ENCODE measurements at places on chromosomes 5 and 9.

GRCh38 chr9:127488946-127489345, 37.6 kb downstream of the LRSAM1 start:
- DNase-seq, result no peak

GRCh38 chr5:135182675-135183074, 148.6 kb upstream of the PITX1 start:
- no peak for DNase-seq

DNA sequence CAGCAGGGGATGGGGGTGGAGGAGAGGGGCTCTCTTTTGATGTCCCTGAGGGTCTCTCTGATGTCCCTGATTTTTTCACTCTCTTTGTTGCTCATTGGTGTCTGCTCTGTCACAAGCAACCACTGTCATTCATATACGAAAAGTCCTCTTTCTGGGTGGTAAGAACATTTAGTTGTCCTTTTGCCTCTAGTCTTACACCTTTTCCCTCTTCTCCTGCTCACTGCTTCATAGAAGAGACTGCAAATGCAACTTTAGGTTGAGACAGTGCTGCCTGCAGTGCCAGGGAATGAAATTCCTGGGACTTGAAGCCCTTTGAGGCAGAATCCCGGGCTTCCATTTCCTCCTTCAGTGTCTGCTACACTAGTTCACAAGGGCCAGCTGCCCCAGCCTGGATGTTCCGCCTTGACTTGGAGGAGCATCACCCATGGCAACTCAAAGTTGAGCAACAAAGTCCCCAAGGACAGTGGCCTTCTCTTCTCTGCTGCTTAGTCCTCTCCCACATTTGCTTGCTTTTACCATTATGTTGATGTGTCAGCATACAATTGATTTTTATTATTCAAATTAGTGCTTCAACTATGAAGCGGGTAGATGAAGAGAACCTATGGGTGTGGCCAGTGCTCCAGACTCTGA, 94.7 kb upstream of the RUSC2 start:
- no peak for DNase-seq

DNA sequence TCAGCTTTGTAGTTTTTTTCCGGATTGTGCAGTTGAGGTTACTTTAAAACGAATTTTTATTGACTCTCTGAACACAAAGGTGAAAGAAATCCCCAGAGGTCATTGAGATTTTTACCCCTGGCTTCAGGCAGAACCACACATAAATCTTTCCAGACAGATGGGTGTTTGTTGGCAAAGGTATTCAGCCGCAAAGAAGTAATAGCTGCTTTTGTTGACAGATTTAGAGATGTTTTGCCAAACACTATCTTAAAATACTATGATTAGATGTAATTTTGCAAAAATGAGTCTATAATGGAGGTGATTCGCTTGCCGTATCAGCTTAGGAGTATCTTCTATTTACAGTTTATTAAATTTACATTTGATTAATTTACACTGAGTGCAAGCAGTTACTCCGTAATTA, 418.3 kb upstream of the CLINT1 start:
- no peak for DNase-seq

DNA sequence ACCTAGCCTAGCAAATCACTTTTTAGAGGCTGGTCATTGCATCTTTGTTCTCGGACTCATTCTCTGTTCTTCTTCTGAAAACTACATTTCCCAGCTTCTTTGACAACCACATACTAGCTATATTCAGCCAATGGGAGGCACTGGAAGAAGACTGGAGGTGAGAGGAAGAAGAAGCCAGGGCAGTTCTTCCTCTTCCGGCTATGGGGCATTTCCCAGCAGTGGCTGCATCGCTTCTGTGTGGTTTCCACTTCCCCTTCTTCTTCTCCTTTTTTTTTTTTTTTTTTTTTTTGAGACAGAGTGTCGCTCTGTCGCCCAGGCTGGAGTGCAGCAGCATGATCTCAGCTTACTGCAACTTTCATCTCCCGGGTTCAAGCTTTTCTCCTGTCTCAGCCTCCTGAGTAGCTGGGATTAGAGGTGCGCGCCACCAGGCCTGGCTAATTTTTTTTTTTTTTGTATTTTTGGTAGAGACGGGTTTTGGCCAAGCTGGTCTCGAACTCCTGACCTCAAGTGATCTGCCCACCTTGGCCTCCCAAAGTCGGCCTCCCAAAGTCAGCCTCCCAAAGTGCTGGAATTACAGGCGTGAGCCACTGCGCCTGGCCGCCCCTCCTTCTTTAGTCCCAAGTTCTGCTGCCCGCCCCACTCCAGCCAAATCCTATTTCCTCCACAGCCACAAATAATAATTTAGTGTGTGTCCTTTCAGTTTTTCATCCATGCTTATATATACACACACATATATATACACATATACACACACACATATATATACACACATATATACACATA, 6.9 kb upstream of the UBAP1 start:
- DNase-seq, result no peak

DNA sequence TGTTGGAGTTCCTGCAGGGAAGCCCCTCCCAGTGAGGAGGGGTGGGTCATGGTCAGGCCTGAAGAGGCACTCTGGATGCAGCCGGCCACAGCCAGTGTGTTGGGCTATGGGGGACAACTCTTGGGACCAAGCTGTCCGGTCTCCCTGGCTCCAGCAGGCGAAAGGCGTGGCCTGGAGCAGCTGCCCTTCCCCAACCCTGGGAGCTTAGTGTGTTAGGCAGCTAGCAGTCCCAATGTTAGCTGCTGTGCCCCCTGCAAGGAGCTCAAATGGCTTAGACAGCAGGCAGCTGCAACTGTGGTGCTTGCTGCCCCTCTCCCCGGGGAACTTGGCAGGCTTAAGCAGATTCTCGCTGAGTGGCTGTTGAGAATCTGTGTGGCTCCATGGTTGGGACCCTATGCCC, 67.5 kb upstream of the ACTBL2 start:
- no peak for DNase-seq

Data from posterior cingulate gyrus (tissue), 11 donors.